NCI-H1105 treated with DMSO at 0.1 percent for 48 hours (cell line): ENCODE measurements at places on chromosomes 5 and 9.

DNA sequence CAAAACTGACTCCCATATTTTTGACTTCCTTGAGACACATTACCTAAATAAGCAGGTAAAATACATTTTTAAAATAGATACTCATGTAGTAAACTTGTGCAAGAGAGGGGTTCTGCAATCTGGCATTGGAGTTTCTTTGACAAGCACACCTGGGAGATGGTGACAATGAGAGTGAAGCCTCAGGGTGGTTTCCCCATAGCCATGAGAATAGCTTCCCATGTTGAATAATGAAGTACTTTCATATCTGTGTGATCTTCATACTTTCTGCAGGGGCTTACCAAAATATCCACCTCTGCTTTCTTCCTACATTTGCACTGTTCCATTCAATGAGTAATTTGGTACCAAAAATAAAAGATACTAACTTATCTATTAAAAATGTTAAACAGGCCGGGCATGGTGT is 44.7 kb upstream of the VCAN start:
- no peak for DNase-seq

DNA sequence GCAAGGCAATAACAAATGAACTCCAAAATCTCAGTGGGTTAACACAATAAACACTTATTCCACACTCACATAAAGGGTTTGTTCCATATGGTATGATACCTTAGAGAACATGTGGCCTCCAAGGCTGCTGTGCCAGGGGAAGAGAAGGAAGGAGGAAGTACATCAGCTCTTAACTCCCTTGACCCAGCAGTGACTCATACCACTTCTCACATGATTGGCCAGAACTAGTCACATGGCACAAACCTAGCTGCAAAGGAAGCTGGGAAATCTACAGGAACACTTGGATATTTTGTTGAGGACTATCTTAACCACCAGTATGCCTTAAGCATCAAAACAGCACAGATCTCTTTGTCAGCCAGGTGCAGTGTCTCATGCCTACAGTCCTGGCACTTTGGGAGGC is 99.3 kb downstream of the SLIT3 start:
- no peak for DNase-seq

DNA sequence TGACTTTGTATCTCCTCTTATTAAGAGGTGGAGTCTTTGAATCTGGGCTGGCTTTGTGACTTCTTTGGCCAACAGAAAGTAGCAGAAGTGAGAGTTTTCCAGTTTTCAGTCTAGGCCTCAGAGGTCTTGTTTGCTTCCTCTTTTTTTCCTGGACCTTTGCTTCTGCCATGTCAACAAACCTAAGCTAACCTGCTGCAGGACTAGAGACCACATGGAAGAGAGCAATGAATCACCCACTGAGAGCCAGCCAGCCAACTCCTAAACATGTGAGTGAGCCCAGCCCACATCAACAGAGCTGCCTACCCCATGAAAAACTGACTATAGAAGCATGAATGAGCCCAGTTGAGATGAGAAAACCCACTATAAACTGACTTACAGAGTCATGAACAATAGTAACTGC is 29.9 kb downstream of the MRPL22 start:
- no peak for DNase-seq

DNA sequence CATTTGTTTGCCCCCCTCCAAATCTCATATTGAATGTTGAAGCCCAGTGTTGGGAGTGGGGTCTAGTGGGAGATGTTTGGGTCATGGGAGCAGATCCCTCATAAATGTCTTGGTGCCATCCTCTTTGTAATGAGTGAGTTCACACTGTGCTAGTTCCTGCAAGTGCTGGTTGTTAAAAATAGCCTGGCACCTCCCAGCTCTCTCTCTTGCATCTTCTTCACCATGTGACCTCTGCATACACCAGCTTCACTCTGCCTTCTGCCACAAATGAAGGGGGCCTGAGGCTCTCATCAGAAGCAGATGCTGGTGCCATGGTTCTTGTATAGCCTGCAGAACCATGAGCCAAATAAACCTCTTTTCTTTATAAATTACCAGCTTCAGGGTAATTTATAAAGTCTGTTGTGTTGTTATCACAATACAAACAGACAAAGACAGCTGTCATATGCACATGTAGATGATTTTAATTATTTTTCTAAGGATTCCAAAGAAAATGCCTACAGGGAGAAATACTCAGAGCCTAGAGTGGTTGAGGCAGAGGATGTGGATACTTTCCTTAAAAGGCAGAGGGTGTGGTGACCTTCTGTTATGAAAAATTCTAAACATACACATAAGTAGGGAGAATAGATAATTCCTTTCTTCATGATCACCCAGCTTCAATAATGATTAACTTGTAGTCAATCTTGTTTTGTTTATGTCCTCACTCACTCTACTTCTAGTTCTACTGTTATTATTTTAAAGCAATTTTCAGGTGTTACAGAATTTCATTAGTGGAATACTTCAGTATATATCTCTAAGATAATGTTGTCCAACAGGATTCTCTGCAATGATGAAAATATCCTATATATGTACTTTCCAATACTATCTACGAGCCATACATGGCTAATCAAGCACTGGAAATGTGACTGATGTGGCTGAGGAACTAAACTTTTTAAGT is 75.1 kb upstream of the RANBP6 start:
- DNase-seq = no peak

DNA sequence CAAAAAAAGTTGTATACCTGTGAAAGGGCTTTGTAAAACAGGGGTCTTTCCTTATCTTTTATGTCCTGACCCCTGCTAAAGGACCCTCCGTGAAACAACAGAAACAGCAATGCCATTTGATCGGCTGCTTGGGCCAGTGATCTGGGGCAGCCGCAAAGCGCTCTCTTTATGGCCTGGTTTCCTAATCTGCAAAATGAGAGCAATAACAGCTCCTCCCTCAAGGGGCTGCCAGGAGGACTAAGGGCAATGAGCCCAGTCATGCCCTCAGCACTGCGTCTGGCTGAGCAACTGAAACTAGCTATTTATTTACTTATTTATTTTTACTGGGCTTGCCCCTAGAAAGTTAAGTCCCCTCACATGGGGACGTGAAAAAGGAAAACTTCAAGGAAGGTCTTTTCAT is 18.3 kb downstream of the CMBL start:
- DNase-seq = peak; percentile 62

GRCh38 chr9:123129423-123129822 is 96.0 kb downstream of the GPR21 start:
- DNase-seq = no peak

GRCh38 chr5:132215329-132215728 is 12.3 kb downstream of the P4HA2 start:
- no peak for DNase-seq

GRCh38 chr5:6745706-6746222 is 32.5 kb downstream of the TENT4A start:
- peak; percentile 58 for DNase-seq

- DNase-seq = peak; percentile 64
Observed at GRCh38 chr5:150656191-150657132, 4.6 kb upstream of the MYOZ3 start.

DNA sequence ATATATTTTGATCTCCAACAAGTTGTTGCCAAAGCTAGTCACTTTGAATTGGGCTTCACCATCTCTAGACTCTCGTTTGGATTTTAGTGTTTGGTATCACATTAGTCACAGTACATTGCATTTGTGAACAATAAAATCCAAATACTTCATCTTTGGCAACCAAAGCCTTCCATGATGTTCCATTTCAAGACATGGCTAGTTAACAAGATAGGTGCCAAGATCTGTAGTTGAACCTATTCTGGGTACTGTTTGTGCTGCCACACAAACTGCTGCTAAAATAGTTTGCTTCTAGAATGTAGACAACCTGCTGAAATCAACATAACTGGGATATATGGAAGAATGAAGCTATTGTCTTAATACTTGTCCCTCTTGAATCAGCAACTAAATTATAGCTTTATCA is 207.5 kb downstream of the LRRC70 start:
- DNase-seq = no peak

DNA sequence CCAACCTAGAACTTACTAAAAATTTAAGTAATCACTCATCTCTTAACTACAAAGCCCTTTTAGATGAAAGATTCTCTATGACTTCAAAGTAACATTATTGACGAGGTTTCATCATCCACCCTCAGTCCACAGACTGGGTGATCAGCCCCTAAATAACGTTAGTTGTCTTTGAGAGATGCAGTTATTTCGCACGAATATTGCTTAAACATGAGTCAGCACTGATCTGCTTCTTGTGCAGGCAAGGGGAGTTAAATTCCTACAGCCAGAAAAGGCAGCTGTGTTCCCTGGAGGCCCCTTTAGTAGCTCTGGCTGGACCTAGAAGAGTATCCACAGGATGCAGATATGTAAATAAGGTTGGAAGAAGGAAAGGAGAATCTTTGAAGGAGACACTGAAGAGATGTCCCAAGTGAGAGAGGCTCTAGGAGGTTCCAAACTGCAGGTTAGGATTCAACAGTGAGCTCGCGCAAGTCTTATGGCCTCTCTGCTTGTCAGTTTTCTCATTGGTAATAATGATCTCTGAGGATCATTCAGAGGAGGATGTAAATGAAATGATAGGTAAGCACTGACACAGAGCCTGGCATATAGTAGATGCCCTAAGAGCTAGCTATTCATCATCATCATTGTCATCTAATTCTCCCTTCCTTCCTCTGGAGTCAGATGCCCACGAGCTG is 122.2 kb upstream of the MAN2A1 start:
- no peak for DNase-seq

DNA sequence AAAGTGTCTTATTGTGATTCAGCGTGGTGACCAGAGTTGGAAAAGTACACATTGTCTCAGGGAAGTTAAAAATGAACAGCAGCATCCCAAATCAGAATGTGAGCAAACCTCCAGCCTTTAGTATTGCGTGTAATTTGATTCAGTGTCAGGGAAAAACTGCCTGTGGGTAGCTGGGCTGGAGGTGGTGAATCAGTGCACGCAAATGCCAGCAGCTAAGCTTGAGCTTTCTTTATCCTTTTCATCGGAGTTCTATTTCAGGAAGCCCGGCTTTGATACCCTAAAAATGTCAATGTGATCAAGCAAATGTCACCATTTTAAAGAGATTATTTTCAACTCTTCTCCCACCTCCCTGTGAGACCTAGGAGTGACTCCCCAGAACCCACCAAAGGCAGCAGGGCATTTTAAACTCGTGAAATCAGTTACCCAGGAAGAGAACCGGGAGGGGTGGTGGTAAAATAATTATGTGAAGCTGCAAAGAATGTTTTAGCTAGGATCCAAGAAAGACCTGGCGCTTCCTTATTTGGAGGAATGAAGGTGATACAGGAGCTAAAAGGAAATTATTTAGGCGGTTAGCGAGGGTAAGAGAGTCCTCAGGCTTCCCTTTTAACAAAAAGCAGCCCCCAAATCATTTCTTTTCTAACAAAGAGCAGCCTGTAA is 25.7 kb upstream of the C5orf47 start:
- no peak for DNase-seq

- DNase-seq = no peak
Observed at GRCh38 chr5:39440958-39441624, 16.3 kb upstream of the DAB2 start.

- no peak for DNase-seq
Observed at GRCh38 chr5:128109138-128109537, 25.6 kb downstream of the SLC12A2 start.

GRCh38 chr5:95554331-95554646 is 488 bp downstream of the SKIC3 start:
- no peak for DNase-seq

GRCh38 chr5:79871364-79872120 is 119.5 kb downstream of the MTX3 start:
- no peak for DNase-seq

- no peak for DNase-seq
Observed at GRCh38 chr5:1322955-1323802, 21.7 kb downstream of the CLPTM1L start.
